ENCODE measurements at places on chromosomes 7 and 10. TPM values are rescaled to one million over a fixed set of nuclear protein-coding genes. Genes with fewer than 3 reads are reported as not detected.

RBP3 gene
- total RNA-seq = under 0.01 TPM

OPALIN gene
- total RNA-seq = not detected

IRF5 gene
- total RNA-seq = not detected

PTTG1IP2 gene
- total RNA-seq = not detected

METTL27 gene
- total RNA-seq = 2.3 TPM

ZFYVE27 gene
- total RNA-seq = 20.2 TPM

SLC26A5 gene
- not detected for total RNA-seq

PCLO gene
- total RNA-seq = under 0.01 TPM

ZEB1 gene
- total RNA-seq = 144 TPM

MPP7 gene
- 0.28 TPM for total RNA-seq

GPNMB gene
- 58.6 TPM for total RNA-seq

SPDYE2B gene
- total RNA-seq = not detected

SH3PXD2A gene
- total RNA-seq = 14.8 TPM

FAM131B gene
- total RNA-seq = 1.00 TPM

ETV1 gene
- 9.2 TPM for total RNA-seq

NPSR1 gene
- not detected for total RNA-seq

TACR2 gene
- not detected for total RNA-seq

FXYD4 gene
- total RNA-seq = not detected

IL6 gene
- 40.0 TPM for total RNA-seq

SPAM1 gene
- not detected for total RNA-seq

AKR1B15 gene
- 0.43 TPM for total RNA-seq

UFSP1 gene
- 4.1 TPM for total RNA-seq

CALML5 gene
- not detected for total RNA-seq

LIPN gene
- total RNA-seq = not detected

CYP2C18 gene
- not detected for total RNA-seq

LYZL2 gene
- total RNA-seq = not detected

CLRN3 gene
- not detected for total RNA-seq

WDR86 gene
- total RNA-seq = 3.1 TPM

PAPOLB gene
- 0.14 TPM for total RNA-seq

RTKN2 gene
- total RNA-seq = 1.00 TPM

TAS2R4 gene
- total RNA-seq = 0.92 TPM

RHOBTB1 gene
- total RNA-seq = 45.8 TPM

SERPINE1 gene
- total RNA-seq = 240 TPM

CFTR gene
- 0.14 TPM for total RNA-seq

ANXA8 gene
- total RNA-seq = 1.4 TPM

TBX20 gene
- total RNA-seq = 4.6 TPM

ELN gene
- 4.2 TPM for total RNA-seq

BHLHA15 gene
- 0.37 TPM for total RNA-seq

ZNF248 gene
- 10.5 TPM for total RNA-seq

SFTPD gene
- not detected for total RNA-seq

UNC5B gene
- 22.0 TPM for total RNA-seq

TMEM236 gene
- under 0.01 TPM for total RNA-seq

CHAT gene
- total RNA-seq = not detected

Measured in smooth muscle cell of bladder (primary cell).